ENCODE measurements at places on chromosomes 2 and 18. TPM values are rescaled to one million over a fixed set of nuclear protein-coding genes. Genes with fewer than 3 reads are reported as not detected.

DNA sequence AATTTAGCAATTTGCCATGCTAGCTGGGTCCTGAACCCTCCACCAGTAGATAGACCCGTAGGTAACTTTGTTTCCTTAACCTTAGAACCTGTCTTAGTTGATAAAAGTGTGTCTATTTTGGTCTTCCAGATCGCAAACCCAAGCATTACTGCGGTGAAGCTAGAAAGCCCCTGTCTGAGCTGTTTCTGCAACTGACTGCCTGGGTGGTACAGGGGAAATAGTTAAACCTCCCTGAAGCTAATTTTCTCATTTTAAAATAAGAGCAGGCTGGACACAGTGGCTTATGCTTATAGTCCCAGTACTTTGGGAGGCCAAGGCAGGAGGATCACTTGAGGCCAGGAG lies 101.7 kb upstream of the MSH2 start:
- no peaks in the 10 kb centered on the region for H3K36me3 ChIP-seq
- no peak overlapping the region for H3K27ac ChIP-seq
- DNase-seq = no peak
- H3K4me3 ChIP-seq = no peak overlapping the region
- H3K4me1 ChIP-seq = peaks cover 18% of the 10 kb centered on the region
- H3K27me3 ChIP-seq = no peaks in the 10 kb centered on the region

DNA sequence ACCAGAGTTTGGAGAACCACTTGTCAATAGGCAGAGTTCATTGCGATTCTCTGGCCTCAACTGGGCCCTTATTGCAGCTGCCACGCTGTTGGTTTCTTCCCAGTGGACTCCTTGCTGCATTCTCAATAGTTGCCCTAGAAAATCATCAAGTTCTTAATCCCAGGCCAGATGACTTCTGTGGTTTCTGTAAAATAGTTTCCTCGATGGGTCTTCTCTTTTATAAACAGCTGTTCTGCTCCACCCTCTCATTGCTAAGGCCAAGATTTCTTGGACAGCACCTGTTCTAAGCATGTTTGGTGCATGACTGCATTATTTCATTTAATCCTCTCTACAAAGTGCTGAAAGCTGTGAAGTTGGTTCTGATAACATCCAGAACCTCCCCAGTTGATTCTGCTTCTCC lies 131.0 kb downstream of the BCL2L11 start:
- DNase-seq = no peak
- no peaks in the 10 kb centered on the region for H3K27me3 ChIP-seq
- H3K36me3 ChIP-seq = no peaks in the 10 kb centered on the region
- H3K4me1 ChIP-seq = no peaks in the 10 kb centered on the region

GRCh38 chr2:232957657-232958090 lies 55.4 kb downstream of the NGEF start:
- peaks cover 8% of the 10 kb centered on the region for H3K27me3 ChIP-seq
- no peaks in the 10 kb centered on the region for H3K36me3 ChIP-seq
- DNase-seq = no peak
- no peaks in the 10 kb centered on the region for H3K4me1 ChIP-seq
- no peak overlapping the region for H3K4me3 ChIP-seq

GRCh38 chr2:239978411-239978810 lies 46.7 kb downstream of the NDUFA10 start:
- no peak overlapping the region for H3K4me3 ChIP-seq
- no peak overlapping the region for H3K27ac ChIP-seq
- H3K27me3 ChIP-seq = no peaks in the 10 kb centered on the region
- no peak for DNase-seq
- peaks cover 79% of the 10 kb centered on the region for H3K36me3 ChIP-seq
- H3K4me1 ChIP-seq = no peaks in the 10 kb centered on the region

DNA sequence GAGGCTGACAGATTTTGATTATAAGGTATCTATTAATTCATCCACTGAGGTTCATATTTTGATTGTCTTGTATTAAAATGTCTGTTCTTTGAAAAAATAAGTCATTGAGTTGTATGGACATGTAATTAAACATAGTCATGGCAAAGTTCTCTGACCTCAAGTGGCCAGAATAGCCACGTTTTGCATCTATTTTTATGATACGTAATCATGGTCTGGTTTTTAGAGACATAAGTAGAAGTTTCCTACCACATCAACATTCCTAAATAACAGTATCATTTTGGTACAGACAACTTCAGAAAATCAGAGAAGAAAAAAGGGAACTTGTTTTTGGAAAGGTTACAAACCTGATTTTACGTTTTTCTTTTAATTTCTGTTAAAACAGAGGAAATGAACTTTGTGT lies 47.6 kb downstream of the COL5A2 start:
- no peak overlapping the region for H3K4me3 ChIP-seq
- no peak overlapping the region for H3K27ac ChIP-seq
- DNase-seq = no peak
- no peaks in the 10 kb centered on the region for H3K27me3 ChIP-seq
- H3K36me3 ChIP-seq = no peaks in the 10 kb centered on the region

DNA sequence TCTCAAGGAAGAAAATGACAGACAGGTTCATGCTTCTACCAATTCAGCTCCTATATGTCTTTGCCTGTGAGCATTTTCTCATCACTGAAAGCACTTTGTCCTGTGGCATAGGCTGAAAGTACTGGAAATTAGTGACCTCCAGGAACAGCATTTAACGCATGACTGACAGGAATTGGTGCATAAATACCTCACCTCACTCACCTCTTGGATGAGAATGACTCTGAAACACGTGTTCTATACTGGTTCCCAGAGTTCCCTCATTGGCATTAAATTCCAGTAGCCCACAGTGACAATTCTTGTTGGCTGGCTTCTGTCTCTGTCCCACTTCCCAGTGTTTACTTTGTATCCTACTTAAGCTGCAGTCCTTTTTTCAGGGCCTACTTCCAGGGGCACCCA lies 83.4 kb upstream of the MAPRE2 start:
- H3K36me3 ChIP-seq = no peaks in the 10 kb centered on the region
- no peak for DNase-seq
- no peak overlapping the region for H3K4me3 ChIP-seq
- H3K4me1 ChIP-seq = no peaks in the 10 kb centered on the region
- H3K27me3 ChIP-seq = no peaks in the 10 kb centered on the region

GRCh38 chr2:2904721-2905350 lies 472.8 kb downstream of the EIPR1 start:
- no peaks in the 10 kb centered on the region for H3K36me3 ChIP-seq
- DNase-seq = no peak
- H3K27me3 ChIP-seq = no peaks in the 10 kb centered on the region

DNA sequence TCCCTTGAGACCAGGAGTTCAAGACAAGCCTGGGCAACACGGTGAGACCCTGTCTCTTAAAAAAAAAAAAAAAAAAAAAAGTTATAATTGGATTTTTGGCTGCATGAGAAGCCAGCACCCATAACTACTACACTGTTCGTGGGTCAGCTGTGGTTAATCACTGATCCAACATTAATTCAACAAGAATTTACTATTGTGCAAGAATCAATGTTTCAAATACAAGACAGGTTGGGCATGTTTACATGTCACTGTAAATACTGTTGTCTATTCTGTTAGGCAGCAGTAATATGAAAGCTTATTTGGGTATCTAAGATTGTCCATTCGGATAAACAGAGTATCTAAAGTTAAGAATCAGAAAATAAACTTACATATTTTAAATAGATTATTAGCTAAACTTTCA lies 62.3 kb downstream of the ESCO1 start:
- H3K4me1 ChIP-seq = no peaks in the 10 kb centered on the region
- no peak overlapping the region for H3K4me3 ChIP-seq
- H3K27ac ChIP-seq = no peak overlapping the region
- no peak for DNase-seq
- H3K27me3 ChIP-seq = no peaks in the 10 kb centered on the region
- H3K36me3 ChIP-seq = peaks cover 70% of the 10 kb centered on the region

- no peaks in the 10 kb centered on the region for H3K4me1 ChIP-seq
- no peak overlapping the region for H3K27ac ChIP-seq
- no peak for DNase-seq
- H3K36me3 ChIP-seq = no peaks in the 10 kb centered on the region
Measured at GRCh38 chr2:3785890-3786273, 82.5 kb downstream of the DCDC2C start.

GRCh38 chr2:29240601-29241000 lies 125.4 kb downstream of the CLIP4 start:
- no peaks in the 10 kb centered on the region for H3K4me1 ChIP-seq
- no peak for DNase-seq
- no peaks in the 10 kb centered on the region for H3K36me3 ChIP-seq

DNA sequence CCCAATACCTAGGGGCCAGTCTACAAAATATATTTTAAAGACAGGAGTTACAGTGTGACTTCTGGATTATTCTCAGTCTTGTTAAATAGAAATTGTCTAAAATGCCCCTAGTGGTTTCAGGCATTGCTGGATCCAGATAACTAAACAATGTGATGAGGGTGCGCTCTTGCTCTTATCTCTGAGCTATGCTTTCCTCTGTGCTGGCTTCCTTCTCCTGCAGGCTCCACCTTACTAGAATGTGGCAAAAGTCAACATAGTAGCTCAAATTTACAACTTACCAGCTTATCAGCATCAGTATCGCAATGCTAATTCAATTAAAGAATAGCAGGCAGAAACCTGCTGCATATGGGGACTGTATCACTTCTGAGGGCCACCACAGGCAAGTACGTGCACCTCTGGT lies 61.3 kb upstream of the RNU4ATAC start:
- no peak for DNase-seq
- no peak overlapping the region for H3K4me3 ChIP-seq

Gene RGPD4
- not detected for total RNA-seq

Gene COL5A2
- 26.3 TPM for total RNA-seq

Gene SPRED2
- 43.9 TPM for total RNA-seq

Gene IL1R2
- 23.3 TPM for total RNA-seq
